Adipocyte (in vitro differentiated cells): ENCODE measurements at places on chromosomes 1 and 21.

GRCh38 chr1:73475316-73475870 lies 722.6 kb downstream of the LRRIQ3 start:
- no peak for DNase-seq

GRCh38 chr21:34732388-34732821 lies 63.6 kb downstream of the CLIC6 start:
- no peak for DNase-seq

DNA sequence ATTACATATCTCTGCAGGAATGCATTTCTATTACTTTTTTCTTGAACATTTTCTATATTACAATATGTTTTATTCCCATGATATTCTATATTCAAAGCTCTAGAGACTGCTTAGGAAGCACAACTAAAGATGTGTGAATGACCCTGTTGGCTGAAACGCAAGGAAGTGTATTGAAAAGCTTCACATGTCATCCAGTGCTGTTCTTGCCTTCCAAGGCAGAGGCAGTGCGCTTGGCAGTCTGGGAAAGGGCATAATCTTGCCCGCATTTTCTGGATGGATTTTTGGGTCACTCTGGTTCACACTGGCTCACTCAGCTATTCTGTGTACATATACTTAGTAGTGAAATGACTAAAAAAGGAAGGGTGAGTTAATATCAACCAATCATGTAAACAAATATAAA lies 262.4 kb downstream of the PTPRC start:
- no peak for DNase-seq

DNA sequence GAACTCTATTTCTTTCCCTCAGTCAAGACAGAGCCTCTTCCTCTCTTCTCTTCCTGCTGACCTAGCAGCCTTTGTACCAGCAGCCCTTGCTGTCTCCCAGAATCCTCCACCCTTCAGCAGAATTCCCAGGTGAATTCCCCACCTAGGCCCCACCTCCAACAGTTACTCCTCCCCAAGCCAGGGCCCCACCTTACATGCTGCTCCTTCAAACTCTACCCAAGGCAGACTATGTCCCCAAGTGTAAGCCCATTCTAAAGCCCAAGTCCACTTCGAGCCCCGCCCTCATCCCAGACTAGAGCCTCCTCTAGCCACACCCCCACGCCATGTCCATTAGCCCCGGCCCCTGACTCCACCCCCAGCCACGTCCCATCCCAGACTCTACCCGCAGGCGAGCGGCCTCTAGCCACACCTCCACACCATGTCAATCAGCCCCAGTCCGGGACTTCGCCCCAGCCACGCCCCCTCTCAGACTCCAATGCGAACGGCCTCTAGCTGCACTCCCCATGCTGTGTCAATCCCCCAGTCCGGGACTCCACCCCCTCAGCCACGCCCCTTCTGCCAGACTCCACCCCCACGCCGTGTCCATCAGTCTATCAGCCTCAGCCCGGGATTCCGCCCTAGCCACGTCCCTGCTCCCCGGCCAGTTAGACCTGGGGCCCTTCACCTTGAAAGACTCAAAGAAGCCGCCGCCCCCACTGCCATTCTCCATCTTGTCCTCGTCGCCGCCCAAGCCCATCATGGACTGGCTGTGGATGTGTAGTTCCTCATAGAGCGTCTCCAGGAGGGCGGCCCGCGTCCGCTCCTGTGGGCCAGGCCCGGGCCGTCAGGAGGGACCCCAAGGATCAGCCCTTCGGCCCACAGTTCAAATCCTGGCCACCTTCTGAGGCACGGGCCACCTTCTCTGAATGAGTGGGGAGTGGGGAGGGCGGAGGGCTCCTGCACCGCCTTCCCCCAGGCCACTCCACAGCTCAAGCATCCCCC lies 61.3 kb downstream of the RAP1GAP start:
- peak; percentile 51 for DNase-seq

- no peak for DNase-seq
Measured at GRCh38 chr1:155759966-155760630, 71.2 kb downstream of the DAP3 start.

DNA sequence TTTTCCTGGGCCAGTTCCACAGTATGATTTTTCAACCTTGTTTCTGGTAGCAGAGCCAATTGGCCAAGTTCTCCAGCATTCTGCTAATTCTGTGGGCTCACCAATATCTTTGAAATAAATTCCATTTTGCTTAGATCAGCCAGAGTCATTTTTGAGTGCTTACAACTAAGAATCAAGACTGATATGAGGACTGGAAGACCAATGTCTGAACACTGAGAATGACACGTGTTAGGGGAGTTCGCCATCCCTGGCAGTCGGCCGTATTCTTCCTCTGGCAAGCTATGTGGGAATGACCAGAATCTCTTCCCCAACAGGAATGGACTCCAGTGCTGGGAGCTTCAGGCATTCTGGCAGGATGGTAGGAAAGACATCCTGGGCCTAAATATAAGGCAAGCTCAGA lies 4.9 kb upstream of the TENT5C start:
- no peak for DNase-seq

DNA sequence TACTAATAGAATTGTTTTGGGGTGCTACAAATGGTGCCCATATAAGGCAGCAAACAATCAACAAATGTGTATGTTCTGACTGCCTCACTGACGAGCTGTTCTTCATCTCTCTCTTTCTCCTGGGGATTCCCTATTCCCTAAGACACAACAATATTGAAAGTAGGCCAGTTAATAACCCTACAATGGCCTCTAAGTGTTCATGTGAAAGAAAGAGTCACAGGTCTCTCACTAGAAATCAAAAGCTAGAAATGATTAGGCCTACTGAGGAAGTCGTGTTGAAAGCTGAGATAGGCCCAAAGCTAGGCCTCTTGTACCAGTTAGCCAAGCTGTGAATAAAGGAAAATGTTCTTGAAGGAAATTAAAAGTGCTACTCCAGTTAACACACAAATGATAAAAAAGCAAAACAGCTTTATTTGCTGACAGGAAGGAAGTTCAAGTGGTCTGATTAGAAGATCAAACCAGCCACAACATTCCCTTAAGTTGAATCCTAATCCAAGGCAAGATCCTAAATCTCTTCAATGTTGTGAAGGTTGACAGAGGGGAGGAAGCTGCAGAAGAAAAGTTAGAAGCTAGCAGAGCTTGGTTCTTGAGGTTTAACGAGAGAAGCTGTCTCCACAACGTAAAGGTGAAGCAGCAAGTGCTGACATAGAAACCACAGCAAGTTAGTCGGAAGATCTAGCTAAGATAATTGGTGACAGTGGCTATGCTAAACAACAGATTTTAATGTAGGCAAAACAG lies 26.3 kb downstream of the ATP2B4 start:
- DNase-seq = no peak

GRCh38 chr1:53470155-53470554 lies 11.0 kb downstream of the DMRTB1 start:
- peak; percentile 59 for DNase-seq

GRCh38 chr1:21532992-21533534 lies 23.8 kb downstream of the ALPL start:
- no peak for DNase-seq

GRCh38 chr1:147605591-147605990 lies 64.3 kb downstream of the BCL9 start:
- peak; percentile 44 for DNase-seq

GRCh38 chr1:155179112-155180031 lies 5.7 kb downstream of the TRIM46 start:
- DNase-seq = no peak

GRCh38 chr1:219413536-219413935 lies 199.4 kb downstream of the ZC3H11B start:
- DNase-seq = no peak

GRCh38 chr1:164787834-164788231 lies 228.8 kb downstream of the PBX1 start:
- DNase-seq = no peak

- DNase-seq = peak; percentile 42
Measured at GRCh38 chr1:196078691-196079090, 529.5 kb downstream of the KCNT2 start.

DNA sequence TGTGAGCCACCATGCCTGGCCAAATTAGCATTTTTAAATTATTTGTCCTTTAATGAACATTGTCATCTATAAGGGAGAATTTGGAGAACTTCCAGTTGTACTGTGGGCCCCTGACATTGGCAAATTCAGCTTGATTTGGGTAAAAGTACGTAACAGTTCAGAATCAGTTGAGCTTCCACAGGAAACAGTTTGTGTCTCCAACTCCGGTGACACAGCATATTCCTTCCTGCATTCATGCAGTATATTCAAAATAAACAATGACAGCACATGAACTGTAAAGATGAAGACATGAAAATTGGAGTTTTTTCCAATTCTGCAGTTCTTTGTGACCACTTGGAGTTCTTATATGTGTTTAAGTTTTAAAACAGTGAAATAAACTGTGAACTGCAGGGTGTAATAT lies 28.2 kb downstream of the RNF220 start:
- DNase-seq = peak; percentile 64

- peak; percentile 13 for DNase-seq
Measured at GRCh38 chr1:110148961-110149360, 1.3 kb upstream of the SLC6A17 start.

DNA sequence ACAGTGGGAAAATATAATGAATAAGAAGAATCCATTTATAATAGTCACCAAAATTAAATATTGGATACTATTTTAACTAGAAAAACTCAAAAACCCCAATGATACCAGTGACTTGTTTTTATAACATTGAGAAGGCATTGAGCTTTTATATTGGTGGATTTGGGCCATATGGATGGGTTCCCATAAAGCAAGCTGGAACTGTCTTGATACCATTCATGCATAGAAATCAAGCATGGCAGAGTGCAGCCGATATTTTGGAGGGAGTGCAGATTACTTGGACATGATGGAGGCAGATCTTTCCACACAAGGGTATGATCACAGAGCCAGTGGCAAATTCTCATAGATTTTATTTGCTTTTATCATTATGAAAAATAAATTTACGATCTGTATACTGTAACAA lies 3.8 kb upstream of the RWDD3 start:
- no peak for DNase-seq

DNA sequence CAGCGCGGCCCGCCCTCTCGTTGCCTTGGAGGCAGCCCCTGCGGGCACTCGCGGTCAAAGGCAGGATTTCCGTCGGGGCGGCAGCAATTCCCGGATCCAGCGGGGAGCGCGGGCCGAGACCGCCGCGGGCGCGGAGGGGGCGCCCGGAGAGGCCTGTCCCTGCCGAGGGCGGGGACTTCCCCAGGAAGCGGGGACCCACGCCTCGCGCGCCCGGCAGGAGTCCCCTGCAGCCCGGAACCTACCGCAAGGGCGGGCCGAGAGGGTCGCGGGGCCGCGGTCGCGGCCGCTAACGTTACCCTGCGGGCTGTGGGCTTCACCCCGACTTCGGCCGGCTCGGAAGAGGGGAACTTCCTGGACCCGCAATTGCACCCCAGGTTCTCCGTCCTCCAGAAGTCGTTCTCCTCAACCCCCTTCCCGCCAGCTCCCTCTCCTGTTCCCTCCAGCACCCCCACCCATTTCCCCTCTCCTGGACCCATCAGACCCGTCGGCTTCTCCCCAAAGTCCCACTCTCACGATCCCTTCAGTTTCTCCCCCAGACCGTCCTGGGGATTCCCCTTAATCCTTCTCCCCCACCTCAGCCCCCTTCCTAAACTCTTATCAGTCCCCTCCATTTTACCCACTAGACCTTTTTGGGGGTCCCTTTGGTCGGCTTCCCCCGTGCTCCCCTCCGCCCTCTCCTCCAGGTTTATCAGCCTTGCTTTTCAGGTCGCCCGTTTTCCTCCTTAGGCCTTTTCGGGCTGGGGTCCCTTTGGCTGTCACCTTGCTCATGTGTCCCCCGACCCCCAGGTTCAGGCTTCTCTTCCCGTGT lies 604 bp downstream of the FGR start:
- DNase-seq = peak; percentile 66
